ENCODE measurements at places on chromosomes 5 and 9.

GRCh38 chr9:114108016-114108833 is 9.1 kb upstream of the KIF12 start:
- peak; percentile 55 for ATAC-seq

- ATAC-seq = no peak
Observed at GRCh38 chr5:144191531-144191930, 20.9 kb downstream of the KCTD16 start.

GRCh38 chr5:81878333-81878732 is 93.5 kb upstream of the ATG10 start:
- no peak for ATAC-seq

GRCh38 chr9:95316794-95317118 is 753 bp downstream of the FANCC start:
- ATAC-seq = peak; percentile 47

GRCh38 chr5:96902876-96903275 is 26.6 kb downstream of the ERAP2 start:
- no peak for ATAC-seq

GRCh38 chr9:126752376-126752775 is 52.5 kb upstream of the ZBTB43 start:
- ATAC-seq = no peak

DNA sequence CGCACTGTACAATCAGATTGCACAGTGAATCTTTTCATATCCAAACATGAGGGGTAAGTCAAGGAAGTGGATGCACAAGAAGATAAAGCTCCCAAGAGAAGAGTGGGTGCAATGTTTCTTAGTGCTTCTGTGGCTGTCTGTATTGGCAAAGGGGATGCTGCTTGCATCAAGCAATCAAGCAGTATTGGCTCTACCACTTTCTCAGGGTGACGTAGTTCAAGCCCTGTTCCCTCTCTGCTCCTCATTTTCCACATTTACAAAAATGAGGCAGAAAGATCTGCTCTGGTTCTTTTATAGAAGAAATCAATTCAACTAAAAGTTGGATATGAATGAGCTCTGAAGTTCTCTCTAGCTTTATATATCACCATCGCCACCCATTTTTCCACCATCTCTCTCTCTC is 2.3 kb downstream of the TNFSF8 start:
- ATAC-seq = no peak

- no peak for ATAC-seq
Observed at GRCh38 chr9:842635-843426, 1.3 kb downstream of the DMRT1 start.

GRCh38 chr9:89901920-89902319 is 297.1 kb downstream of the GADD45G start:
- ATAC-seq = no peak

DNA sequence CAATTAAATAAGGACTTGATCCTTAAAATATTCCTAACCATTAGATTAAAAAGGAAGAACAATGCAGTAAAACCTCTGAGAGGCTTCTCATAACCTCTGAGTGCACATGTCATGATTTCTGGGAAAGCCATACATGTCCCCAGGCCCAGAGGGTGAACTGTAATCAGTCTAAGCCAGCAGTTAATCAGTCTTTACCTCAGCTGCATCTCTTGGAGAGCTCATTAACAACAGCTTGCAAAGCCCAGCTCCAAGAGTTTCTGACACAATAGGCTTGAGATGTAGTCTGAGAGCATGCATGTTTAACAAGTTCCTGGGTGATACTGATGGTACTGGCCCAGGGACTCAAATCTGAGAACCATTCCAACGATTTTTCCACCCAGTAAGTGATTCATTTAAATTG is 392.1 kb downstream of the DNAH5 start:
- ATAC-seq = no peak
